ENCODE measurements at places on chromosomes 6 and 20.

GRCh38 chr6:138592749-138593123 is 93.4 kb upstream of the NHSL1 start:
- DNase-seq, result no peak

DNA sequence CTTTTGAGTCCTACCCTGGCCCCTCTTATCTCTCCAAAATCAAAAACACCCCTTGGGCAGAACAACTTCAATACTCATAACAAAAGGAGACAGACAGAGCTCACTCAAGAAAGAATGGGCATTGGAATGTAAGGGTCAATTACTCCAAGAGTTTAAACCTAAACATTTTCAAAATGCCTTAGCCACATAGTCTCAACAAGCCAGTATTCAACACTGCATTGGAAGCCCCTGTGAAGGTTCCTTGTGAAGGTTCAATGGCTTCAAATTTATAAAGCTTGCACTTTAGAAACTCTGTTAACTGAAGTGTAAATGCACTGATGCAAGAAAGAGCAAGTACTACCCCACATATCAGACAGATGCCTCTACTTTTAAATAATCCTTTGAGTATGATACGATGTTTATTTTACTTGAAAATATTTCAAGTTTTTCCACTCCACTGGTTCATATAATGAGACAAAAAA is 139.1 kb upstream of the LAMP5 start:
- no peak for DNase-seq

GRCh38 chr20:17419479-17420041 is 111.6 kb downstream of the BFSP1 start:
- no peak for DNase-seq

- no peak for DNase-seq
Observed at GRCh38 chr6:65191471-65191870, 515.6 kb downstream of the EYS start.

DNA sequence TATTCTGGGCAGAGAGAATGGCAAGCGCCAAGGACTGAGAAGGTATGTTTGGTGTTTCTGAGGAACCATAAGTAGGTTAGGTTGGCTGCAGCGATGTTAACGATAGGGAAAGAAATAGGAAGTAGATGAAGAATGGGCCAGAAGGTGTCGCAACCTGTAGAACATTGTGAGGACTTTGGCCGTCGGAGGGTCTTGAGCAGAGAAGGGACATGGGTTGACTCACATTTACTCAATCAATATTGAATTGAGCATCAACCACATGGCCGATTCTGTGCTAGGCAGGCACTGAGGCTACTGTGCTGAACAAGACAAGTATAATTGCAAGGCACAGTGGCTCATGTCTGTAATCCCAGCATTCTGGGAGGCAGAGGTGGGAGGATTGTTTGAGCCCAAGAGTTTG is 26.8 kb upstream of the RPN2 start:
- DNase-seq, result no peak

GRCh38 chr6:82869493-82869892 is 196.1 kb downstream of the UBE3D start:
- DNase-seq, result no peak

All from anterior cingulate cortex (tissue), 58 donors.